CD4-positive, alpha-beta T cell treated with Interleukin-2 at 100 ng/mL for 4 hours (primary cell): ENCODE measurements at places on chromosomes 7 and 10.

DNA sequence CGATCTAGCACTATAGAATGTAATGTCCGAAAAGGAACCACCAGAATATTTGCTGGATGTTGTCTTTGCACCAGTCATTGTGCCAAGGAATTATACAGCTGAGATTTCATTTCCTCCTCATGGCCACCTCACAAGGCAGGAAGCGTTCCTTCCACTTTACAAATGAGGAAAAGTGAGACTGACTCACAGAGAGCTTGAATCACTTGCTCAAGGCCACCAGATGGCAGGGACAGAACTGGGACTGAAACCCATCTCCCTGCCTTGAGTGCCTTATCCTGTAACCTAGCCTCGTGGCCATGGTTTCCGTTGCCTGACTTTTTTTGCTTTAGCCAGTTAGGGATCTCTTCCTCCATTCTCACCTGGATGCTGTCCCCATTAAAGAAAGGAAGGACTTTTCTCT, 44.7 kb upstream of the PDZD8 start:
- no peak for DNase-seq

- no peak for DNase-seq
Observed at GRCh38 chr7:28237363-28237762, 56.8 kb upstream of the JAZF1 start.

DNA sequence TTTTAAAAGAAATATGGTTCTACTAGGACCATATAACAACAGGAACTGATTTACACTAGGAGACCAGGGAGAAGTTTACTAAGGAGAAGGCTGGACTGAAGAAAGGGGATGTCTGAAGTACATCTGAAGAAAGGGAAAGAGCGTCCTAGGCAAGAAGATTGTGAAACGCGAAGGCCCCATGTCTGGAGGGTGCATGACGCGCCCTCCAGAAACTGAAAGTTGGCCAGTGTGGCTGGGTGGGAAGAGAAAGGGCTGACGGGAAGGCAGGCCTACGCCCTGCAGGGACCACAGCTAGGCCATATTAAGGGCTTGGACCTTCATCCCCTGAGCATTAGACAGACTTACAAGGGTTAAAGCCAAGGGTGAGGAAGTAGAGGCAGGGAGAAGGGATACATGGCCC, 158.0 kb downstream of the TRIL start:
- no peak for DNase-seq

GRCh38 chr10:44020322-44021111, 364.4 kb downstream of the CXCL12 start:
- no peak for DNase-seq

DNA sequence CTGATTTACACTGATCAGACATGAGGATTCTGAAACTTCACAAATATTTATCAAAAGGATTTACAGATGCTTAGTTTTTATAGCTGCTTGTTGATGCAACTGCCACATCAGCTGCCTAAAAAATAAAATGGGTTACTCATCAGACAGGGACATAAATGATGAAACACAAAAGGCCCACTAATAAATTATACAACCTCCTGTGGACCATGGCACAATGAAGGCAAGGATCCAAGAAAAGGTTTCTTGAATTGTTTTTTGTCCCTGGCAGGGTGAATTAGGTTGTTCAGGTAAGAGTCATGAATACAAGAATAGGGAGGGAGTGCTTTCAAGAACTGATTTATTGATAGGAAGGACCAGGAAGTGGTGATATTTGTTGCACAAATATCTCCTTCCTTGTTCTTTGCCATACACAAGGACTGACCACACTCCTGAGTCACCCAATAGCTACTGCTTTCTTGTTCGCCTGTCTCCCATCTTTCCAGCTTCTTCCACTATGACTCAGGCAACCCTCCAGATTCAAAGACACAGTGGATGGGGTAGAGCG, 234.5 kb downstream of the AHR start:
- no peak for DNase-seq

DNA sequence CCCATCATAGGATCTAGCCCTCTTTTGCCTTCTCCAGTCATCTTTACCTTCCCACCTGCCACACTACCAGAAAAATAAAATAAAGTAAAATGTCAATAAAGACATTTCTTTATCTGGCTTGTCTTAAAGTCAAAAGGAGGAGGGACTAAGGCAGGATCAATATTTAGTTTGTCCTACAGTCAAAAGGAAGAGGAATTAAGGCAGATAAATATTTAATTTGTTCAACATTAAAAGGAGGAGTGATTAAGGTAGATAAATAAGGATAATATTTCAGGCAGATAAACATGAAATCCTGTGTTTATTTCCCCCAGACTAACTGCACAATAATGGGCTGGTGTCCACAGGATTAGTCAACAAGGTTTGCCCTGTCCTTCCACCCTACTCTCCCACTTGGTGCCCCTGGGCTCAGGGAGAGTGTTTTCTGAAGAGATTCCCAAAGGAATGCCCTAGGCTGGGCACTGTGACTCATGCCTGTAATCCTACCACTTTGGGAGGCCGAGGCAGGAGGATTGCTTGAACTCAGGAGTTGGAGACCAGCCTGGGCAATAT, 18.3 kb upstream of the MSMB start:
- DNase-seq: no peak

GRCh38 chr7:3518546-3518945, 217.5 kb downstream of the SDK1 start:
- no peak for DNase-seq

DNA sequence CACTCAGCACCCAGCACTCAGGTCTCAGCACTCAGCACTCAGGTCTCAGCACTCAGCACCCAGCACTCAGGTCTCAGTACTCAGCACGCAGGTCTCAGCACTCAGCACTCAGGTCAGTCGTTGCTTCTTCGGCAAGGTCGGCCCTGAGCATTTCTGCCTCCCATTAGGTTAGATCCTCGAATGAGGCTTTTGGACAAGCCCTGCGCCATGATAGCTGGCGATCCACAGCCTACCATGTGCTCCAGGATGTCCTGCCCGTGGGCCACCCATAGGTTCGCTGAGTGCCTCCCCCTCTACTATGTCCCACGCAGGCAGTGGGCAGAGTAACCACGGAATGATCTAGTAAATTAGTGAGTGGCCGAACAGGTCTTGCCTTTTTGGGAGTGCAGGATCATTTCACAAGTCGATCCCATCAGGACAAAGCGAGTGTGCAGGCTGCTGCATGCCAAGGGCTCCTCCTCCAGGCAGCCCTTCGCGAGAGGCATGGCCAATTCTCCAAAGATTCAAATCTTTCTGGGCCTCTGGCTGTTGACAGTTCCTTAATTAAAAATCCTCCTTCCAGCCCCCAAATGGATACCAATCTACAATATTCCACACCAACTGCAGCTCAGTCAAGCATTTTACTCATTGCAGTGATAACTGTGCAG, 206.3 kb downstream of the ADARB2 start:
- DNase-seq: no peak
